Islet precursor cell (in vitro differentiated cells): ENCODE measurements at places on chromosomes 12 and 14.

DNA sequence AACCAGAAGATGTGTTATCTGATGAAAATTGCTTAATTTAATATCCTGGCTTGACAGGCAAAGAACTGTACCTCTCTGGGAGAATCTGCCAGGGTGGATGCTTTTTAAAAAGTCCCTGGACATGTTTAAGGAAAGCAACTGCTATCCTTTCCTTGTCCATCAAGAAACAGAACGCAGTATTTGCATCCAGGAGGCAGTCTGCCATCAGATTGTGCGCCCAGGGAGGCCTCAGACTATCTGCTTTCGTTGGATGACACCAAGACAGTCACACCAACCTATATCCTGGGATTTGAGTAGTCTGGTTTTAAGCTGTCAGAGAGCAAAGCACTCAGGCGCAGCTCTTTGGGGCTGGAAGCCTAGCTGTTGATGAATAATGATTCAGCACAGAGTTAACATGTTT lies 121.9 kb downstream of the TBX5 start:
- no peak for DNase-seq

DNA sequence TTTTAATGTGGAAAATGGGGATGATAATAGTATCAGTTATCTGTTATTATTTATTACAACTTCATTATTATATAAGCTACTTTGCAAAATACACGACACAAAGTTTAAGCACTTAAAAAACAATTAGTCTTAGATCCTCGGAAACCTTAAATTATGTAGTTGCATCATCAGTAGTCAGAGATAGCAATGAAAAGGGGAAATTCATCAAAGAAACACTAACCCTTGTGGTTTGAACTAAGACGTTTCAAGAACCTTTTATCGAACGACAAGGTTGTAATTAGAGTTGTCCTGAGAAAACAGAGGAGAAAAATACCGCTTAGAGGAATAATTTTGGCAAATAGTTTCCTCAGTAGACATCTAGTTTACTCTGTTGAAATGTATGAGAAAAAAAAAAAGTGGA lies 198.5 kb downstream of the PTPRO start:
- no peak for DNase-seq

- no peak for DNase-seq
Measured at GRCh38 chr14:63692310-63693020, 35.4 kb downstream of the SGPP1 start.

- no peak for DNase-seq
Measured at GRCh38 chr12:21697904-21698630, 40.4 kb upstream of the LDHB start.

DNA sequence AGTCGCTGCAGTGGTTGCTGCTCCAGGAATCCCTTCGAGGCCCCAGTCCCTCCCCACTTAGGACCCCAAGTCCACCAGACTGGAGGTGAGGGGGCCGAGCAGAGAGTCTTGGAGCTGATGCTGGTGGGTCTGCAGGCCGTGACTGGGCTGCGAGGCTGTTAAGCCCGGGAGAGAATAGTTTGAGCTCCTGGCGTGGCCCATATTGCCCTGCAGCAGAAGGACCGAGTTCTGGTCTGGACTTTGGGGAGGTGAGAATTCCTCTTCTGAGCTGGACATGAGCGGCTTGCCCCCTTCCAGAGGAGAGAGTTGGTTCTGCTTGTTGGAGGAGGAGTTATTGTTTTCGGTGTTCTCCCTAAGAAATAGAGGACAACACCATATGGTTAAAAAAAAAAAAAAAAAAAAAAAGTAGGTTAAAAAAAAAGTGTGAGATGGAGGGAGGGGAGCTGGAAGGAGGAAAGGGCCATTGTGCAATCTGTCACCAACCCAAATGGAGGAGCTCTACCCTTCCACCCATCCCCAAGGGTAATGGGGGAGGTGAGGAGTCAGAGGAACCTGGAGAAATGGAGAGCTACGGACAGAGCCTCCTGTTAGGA lies 3.0 kb downstream of the SIX1 start:
- no peak for DNase-seq
